RPMI7951 (cell line): ENCODE measurements at places on chromosomes 12 and 14. TPM values are rescaled to one million over a fixed set of nuclear protein-coding genes. Genes with fewer than 3 reads are reported as not detected.

- no peak for DNase-seq
These were observed 425.2 kb downstream of the ADAMTS20 start for GRCh38 chr12:43126652-43127375.

- DNase-seq: no peak
These were observed 15.2 kb downstream of the FGFR1OP2 start for GRCh38 chr12:26953447-26953846.

- DNase-seq: no peak
These were observed 2.1 kb upstream of the YY1 start for GRCh38 chr14:100236881-100237280.

GRCh38 chr12:131365821-131366260 lies 345.0 kb upstream of the SFSWAP start:
- DNase-seq: no peak

- peak; percentile 90 for DNase-seq
These were observed 1.5 kb downstream of the L3HYPDH start for GRCh38 chr14:59482541-59483331.

- peak; percentile 78 for DNase-seq
These were observed 110.4 kb downstream of the BCAT1 start for GRCh38 chr12:24838531-24838950.

- DNase-seq: no peak
These were observed 54.9 kb downstream of the DIO3 start for GRCh38 chr14:101616202-101616601.

GRCh38 chr14:106605548-106606448 lies 1079.4 kb downstream of the TMEM121 start:
- no peak for DNase-seq

DNA sequence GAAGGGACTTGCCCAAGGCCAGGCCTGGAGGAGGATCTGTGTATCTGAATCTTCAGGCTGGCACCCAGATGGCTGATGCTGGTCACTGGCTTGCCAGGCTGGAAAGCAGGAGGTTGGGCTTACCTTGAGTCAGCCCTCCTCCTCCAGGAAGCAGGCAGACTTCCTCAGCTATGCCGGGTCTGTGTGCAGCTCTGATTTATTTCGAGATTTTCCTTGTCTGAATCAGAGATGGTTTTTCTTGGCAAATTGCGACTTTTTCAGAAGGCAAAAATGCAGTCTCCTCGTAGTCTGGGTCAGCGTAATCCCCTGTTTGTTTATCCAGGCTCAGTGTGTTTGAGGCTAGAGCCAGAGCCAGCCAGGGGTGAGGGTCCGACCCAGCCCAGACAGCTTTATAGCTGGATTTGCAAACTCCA lies 48.9 kb downstream of the SMOC1 start:
- no peak for DNase-seq

GRCh38 chr14:58697930-58698642 lies 60.3 kb downstream of the DACT1 start:
- peak; percentile 69 for DNase-seq

- DNase-seq: peak; percentile 34
These were observed 140.9 kb downstream of the TMEM30B start for GRCh38 chr14:61140271-61140670.

- DNase-seq: no peak
These were observed 239.9 kb upstream of the MIS18BP1 start for GRCh38 chr14:45492876-45493275.

Gene SLCO1B3
- total RNA-seq: not detected in 2 replicates

Gene ADAM20
- total RNA-seq: 0.10 and 0.12 TPM in 2 replicates

- DNase-seq: peak; percentile 36
These were observed 8.1 kb downstream of the LRRC43 start for GRCh38 chr12:122190842-122191668.

- DNase-seq: no peak
These were observed 30.5 kb downstream of the PRKD1 start for GRCh38 chr14:29897181-29897580.

GRCh38 chr14:103848175-103849077 lies 1.1 kb upstream of the PPP1R13B start:
- DNase-seq: no peak

GRCh38 chr14:102809870-102810269 lies 32.6 kb downstream of the TRAF3 start:
- no peak for DNase-seq

DNA sequence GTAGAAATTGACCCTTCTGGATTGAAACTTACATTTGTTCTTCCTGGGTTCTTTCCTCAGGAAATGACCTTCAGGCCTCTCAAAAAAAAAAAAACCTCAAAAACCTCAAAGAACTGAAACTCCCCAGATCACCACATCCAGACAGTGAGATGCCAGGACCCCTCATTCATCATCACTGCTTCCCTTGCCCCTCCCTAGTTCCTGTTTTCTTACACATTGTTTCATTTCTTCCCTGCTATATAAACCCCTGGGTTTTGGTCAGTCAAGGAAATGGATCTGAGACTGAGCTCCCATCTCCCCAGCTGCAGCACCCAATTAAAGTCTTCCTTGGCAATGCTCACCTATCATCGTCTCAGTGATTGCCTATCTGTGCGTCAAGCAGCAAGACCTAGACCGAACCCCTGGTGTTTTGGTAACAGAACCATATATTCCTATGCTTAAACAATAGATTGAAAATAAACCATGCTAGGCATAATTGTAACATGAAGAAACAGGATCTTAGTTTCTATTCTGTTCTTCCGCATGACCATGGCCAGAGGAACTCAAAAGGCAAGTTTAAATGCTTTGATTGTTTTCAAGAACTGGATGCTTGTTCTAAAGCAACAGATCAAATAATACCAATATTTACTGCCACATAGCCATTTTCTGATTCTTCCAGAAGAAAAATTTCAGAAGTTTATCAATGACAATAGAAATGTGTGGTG lies 108.0 kb upstream of the MAX start:
- peak; percentile 80 for DNase-seq

DNA sequence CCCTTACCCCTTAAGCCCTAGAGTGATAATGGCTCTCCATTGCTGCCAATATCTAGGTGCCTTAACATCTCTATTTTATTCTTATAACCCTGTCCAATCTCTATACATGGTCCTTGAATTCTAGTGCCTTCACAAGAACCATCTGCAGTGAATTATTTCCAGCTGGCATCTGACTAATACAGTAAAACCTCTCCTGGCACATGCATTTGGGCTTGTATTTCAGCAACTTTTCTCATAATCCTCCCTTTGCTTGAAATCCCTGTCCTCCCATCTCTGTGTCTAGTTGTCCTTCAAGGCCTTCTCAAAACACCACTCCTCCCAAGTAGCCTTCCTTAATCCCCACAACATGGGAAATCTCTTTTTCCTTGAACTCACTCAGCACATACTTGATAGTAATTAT lies 14.2 kb upstream of the HMGA2 start:
- DNase-seq: peak; percentile 76

Gene CLEC4A
- total RNA-seq: 0.48 TPM in 1 of 2 replicates, not detected in the other

Gene TMEM119
- total RNA-seq: 173 and 232 TPM in 2 replicates

DNA sequence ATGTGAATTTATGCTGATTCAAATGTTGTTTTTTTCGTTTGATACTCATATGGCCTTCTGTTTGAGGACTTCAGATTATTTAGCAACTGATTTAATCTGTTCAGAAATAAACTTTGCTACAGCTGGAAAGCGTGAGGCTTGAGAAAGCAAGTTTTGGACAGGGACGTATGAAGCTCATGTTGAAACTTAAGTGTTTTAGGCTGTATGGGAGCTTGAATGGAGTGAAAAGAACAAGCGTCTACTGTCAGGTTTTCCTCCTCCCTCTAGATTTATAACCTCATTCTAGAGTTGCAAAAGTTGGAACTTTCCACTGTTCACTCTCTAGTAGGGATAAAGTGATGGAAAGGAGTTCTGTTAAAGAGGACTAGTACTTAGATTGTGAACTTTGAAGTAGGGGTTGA lies 1.0 kb downstream of the PRPF39 start:
- peak; percentile 23 for DNase-seq

GRCh38 chr14:74140374-74140850 lies 55.7 kb downstream of the LIN52 start:
- DNase-seq: no peak

Gene TSPAN19
- not detected in 2 replicates for total RNA-seq

Gene NRIP2
- not detected in 2 replicates for total RNA-seq

GRCh38 chr14:43898687-43899086 lies 608.4 kb downstream of the FSCB start:
- peak; percentile 0 for DNase-seq

DNA sequence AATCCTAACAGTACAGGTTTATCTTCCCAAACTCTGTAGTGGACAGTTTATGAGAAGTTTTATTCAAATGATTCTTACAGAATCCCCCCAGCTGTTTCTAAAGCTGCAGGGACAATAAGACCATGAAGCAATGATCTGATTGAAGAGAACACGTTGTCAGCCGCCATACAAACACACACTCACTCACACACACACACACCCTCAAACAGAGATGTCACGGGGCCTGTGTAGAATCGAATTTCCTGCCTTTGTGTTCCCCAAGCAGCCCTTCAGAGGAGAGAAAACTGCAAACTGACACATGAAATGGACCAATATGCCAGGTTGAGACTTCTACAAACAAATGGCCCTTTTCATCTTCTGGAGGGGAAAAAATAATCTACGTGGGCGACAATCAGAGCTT lies 80.5 kb upstream of the TBX3 start:
- DNase-seq: no peak

DNA sequence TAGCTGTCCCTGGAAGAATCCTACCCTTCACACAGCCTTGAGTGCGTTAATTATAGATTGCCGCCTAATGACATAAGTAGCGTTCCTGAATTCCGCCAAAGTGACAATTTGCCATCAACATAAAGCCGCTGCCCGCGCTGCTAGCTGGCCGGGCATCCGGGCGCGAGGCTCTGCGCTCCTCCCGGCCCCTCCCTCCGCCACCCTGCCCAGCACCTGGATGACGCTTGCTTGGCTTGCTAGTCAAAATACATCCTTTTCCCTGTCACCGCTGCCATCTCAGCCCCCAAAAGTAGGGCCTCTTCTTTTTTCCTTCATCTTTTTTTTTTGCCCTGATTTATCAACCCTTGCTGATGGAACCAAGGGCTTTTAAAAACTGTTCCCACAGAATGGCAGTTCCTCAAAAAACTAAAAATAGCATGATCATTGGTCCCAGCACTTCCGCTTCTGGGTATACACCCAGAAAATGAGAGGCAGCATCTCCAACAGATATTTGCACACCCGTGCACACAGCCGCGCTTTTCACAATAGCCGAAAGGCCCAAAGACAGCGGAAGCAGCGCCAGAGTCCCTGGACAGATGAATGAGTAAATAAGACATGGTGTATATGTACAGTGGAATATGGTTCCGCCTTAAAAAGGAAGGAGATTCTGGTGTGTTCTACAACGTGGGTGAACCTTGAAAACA lies 235.2 kb downstream of the BCL11B start:
- no peak for DNase-seq

DNA sequence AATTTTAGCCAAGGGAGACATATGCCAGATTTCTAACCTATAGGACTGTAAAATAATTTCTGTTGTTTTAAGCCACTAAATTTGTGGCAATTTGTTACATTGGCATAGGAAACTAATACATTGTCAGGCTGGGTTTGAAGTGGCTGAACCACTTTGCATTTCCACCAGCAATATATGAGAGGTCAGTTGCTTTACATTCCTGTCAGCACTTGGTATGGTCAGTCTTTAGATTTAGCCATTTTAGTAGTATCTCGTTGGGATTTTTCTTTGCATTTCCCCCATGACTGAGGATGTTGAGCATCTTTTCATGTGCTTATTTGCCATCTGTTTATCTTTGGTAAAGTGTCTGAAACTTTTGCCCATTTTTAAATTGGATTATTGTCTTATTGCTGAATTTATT lies 3.9 kb downstream of the PALS1 start:
- no peak for DNase-seq

GRCh38 chr12:4269279-4269991 lies 4.1 kb upstream of the CCND2 start:
- DNase-seq: no peak

Gene MRPL42
- 89.8 and 127 TPM in 2 replicates for total RNA-seq

DNA sequence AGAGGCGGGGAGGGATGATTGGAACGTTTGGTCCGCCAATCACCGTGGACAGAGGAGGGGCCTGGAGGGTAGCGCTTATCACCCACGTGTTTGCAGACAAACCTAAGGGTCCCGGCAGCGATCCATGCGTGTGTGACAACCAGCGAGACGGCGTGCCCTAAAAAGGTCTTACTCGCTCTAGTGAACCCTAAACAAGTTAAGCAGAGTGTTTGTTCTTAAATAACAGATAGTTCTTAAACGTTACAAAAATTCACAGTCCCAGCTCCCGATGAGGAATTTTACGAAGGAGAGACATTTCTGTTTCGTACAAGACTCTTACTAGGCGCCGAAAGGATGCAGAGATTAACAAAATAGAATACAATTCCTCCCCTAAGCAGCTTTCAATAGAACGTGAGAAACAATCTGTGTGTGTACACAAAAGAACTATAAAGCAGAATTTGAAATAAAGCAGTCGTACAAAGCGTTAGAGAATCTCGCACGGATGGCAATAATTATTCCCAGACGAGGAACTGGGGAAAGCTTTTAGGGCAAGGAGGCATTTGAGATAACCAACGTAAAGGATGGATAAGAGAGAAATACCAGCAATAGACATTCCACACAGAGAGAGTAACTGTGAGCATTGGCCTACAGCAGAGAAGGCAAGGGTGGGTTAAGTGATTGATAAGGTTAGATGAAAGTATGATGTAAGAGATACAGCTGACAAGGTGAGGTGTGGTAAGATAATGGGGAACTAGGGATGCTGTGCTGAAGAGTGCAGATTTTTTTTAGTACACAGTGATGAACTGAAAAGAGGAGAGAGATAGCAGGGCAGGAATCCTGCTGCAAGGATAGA lies 831 bp upstream of the RPS6KA5 start:
- DNase-seq: no peak

Gene CPNE6
- not detected in 2 replicates for total RNA-seq

Gene KLRC3
- total RNA-seq: 3.8 and 4.6 TPM in 2 replicates

Gene PCED1B
- 1.6 and 4.2 TPM in 2 replicates for total RNA-seq

Gene CDCA3
- 171 and 198 TPM in 2 replicates for total RNA-seq

DNA sequence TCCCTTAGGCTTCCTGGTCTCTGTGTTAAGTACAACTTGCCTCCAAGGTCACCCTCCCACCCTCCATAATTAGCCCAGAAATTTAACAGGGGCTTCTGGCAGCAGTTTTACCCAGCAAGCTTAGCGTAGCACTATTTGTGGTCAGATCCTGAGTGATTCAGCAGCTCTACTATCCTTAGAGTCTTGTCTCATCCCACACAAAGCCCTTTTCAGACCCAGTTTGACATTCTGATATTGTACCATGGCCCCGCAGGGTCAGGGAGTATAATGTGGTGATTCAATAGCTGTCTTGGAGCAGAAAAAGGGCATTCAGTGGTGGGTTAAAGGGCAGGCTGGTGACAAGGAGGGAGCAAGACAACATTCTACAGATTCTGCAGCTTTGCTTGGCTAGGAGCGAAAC lies 153.8 kb upstream of the DDHD1 start:
- DNase-seq: peak; percentile 84
